ENCODE measurements at places on chromosomes 2 and 18. TPM values are rescaled to one million over a fixed set of nuclear protein-coding genes. Genes with fewer than 3 reads are reported as not detected.

The CERKL gene
- not detected for total RNA-seq

The ALPI gene
- not detected for total RNA-seq

The ACTG2 gene
- total RNA-seq: 0.51 TPM

The CAVIN2 gene
- total RNA-seq: 83.5 TPM

The DUSP19 gene
- 1.5 TPM for total RNA-seq

The CNGA3 gene
- 0.19 TPM for total RNA-seq

The CCL20 gene
- not detected for total RNA-seq

The PMS1 gene
- 36.9 TPM for total RNA-seq

The DSG4 gene
- not detected for total RNA-seq

The SOX11 gene
- not detected for total RNA-seq

The FN1 gene
- total RNA-seq: 601 TPM

The ADD2 gene
- 0.75 TPM for total RNA-seq

The HMSD gene
- total RNA-seq: not detected

The SMAD2 gene
- 87.7 TPM for total RNA-seq

The IL18RAP gene
- 4.3 TPM for total RNA-seq

The TCF23 gene
- total RNA-seq: under 0.01 TPM

The COL4A3 gene
- 7.3 TPM for total RNA-seq

The WDFY1 gene
- 55.2 TPM for total RNA-seq

The UGT1A7 gene
- 0.88 TPM for total RNA-seq

The FBLN7 gene
- total RNA-seq: 13.0 TPM

The RETSAT gene
- total RNA-seq: 687 TPM

The CCBE1 gene
- total RNA-seq: 5.7 TPM

The PRSS56 gene
- not detected for total RNA-seq

The C1QL2 gene
- total RNA-seq: not detected

The AQP4 gene
- 0.16 TPM for total RNA-seq

The FBXO48 gene
- 1.3 TPM for total RNA-seq

The MAP2 gene
- 16.6 TPM for total RNA-seq

The MITD1 gene
- total RNA-seq: 33.7 TPM

The POTEC gene
- not detected for total RNA-seq

The MC5R gene
- total RNA-seq: not detected

The REG3A gene
- total RNA-seq: not detected

The TLX2 gene
- total RNA-seq: not detected

The CRACDL gene
- total RNA-seq: 4.7 TPM

The BOLL gene
- total RNA-seq: not detected

The TSPYL6 gene
- not detected for total RNA-seq

The TM4SF20 gene
- total RNA-seq: 0.22 TPM

The ATP9B gene
- total RNA-seq: 58.5 TPM

The NEDD4L gene
- 32.6 TPM for total RNA-seq

The ABCB11 gene
- total RNA-seq: 12.1 TPM

The GPR155 gene
- total RNA-seq: 12.7 TPM

The EMILIN1 gene
- total RNA-seq: 23.1 TPM

The IL36RN gene
- not detected for total RNA-seq

The OSBPL6 gene
- 2.0 TPM for total RNA-seq

The ANKRD30B gene
- 0.49 TPM for total RNA-seq

The CACNB4 gene
- 2.3 TPM for total RNA-seq

The CHRND gene
- not detected for total RNA-seq

The DSEL gene
- total RNA-seq: 20.7 TPM

The OR6B3 gene
- total RNA-seq: not detected

The PTH2R gene
- total RNA-seq: 0.68 TPM

Measured in subcutaneous adipose tissue (tissue), 4 donors.